Activated CD8-positive, alpha-beta memory T cell treated with anti-CD3 and anti-CD28 coated beads for 24 hours (primary cell): ENCODE measurements at places on chromosomes 5 and 9.

- DNase-seq: no peak
Observed at GRCh38 chr5:151110992-151111391, 30.2 kb upstream of the TNIP1 start.

- DNase-seq: peak; percentile 76
Observed at GRCh38 chr9:94639061-94639998, at the start of gene FBP1. Gene FBP1 (minus strand): TSS chr9:94639518. CDS start chr9:94639310, 208 bp downstream.

- no peak for DNase-seq
Observed at GRCh38 chr9:87059772-87060171, 112.5 kb upstream of the GAS1 start.

- DNase-seq: no peak
Observed at GRCh38 chr5:3944930-3945329, 349.3 kb downstream of the IRX1 start.

DNA sequence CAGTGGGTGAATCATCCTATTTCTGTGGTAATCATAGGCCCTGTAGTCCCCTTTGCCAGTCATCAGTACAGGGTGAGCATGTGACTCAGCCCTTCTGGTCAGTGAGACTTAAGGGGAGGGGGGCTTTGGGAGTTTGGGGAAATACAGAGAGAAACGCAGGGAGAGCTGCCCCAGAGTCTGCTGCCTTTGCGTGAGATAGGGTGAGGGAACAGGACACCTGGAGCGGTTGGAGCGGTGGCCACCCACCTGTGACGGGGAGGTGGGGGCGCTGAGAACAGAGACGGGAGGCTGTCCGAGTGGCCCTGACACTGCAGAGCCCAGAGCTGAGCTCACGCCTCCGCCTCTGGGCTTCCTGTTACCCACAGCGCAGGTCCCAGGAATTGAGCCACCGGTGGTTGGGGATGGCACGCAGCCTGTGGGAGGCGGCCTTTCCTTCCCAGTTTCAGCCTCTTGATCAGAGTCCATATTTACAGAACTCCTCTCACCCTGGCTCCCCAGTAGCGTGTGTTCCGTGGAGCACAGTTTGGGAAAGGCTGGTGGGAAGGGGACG is 92.0 kb upstream of the ERCC6L2 start:
- DNase-seq: no peak

DNA sequence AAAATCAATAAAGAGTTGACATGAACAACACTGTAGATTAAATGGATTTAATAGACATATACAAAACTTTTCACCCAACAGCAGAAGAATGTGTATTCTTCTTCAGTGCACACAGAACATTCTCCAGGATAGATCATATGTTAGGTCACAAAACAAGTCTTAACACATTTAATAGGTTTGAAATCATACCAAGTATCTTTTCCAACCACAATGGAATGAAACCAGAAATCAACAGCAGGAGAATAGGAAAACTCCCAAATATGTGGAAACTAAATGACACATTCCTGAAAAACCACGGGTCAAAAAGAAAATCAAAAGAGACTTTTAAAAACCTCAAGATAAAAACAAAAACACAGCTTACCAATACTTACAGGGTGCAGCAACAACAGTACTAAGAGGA is 790.1 kb upstream of the ZNF608 start:
- DNase-seq: no peak

DNA sequence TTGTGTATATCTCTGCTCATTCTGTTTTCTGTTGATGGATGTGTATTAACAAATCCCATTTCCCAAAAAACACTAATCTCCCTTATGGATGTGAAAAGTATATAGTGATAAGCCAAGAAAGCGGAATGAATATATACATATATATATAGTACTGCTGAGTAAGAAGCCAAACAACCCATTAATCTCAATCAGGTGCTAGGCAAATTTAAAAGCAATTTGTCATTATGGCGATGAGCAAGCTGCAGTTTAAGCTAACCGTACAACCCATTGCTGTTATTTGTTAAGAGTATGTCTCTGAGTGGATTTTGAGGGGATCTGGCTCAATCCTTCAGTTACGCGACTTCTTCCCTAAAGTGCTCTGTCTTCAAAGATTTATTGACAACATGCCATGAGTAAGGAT is 640.4 kb upstream of the ARRDC3 start:
- no peak for DNase-seq

DNA sequence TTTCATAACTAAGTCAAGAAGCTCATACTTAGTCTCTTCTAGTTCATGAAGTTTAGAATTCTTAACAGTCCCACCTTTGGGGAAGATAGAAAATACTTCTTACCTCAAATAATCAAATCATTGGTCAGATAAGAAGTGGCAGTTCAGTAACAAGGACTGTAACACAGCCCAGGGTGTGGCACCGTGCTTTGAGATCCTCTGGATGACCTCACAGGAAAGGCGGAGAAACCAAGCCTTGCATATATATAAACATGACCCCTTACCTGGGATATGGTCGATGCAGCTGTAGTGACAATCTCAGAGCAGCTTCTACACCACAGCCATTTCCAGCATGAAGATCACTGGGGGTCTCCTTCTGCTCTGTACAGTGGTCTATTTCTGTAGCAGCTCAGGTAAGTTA is at the start of gene SPINK7:
SPINK7 (plus strand) TSS at position 271 of the 400 bp plus-strand sequence; CDS start at position 332, 61 bp downstream.
- no peak for DNase-seq

DNA sequence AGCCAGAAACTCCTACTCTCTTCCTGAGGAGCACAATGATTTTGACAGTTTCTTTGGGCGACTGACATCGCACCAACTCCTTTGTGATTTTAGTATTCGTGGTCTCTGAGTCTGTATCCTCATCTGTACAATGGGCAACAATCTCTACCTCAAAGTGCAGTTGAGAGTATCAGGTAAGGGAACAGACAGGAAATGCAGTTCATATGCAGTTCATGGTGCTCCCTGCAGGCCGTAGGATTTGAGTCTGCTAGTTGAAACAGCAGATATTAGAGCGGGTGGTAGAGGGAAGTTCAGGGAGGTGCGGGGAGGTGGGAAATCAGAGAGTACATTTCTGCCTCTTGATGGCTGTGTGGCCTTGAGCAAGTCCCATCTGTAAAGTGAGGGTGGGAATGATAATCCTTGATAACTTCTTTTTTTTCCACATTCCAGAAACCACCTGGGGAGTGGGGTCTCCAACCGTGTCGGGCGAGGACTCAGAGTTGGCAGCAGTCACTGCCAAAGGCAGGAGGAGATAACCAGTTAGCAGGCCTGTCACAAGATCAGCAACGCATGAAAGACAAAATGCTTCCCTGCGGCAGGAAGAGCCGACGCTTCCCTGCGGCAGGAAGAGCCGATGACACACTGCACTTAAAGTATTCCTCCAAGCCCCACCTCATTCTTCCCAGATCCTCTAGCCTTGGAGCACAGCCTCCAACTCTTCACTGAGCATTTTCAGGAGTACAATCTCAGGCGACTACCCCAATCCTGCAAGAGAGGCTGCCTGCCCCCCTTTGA is 6.0 kb upstream of the NEK6 start:
- no peak for DNase-seq

- no peak for DNase-seq
Observed at GRCh38 chr9:78596346-78596745, 299.4 kb downstream of the PSAT1 start.

DNA sequence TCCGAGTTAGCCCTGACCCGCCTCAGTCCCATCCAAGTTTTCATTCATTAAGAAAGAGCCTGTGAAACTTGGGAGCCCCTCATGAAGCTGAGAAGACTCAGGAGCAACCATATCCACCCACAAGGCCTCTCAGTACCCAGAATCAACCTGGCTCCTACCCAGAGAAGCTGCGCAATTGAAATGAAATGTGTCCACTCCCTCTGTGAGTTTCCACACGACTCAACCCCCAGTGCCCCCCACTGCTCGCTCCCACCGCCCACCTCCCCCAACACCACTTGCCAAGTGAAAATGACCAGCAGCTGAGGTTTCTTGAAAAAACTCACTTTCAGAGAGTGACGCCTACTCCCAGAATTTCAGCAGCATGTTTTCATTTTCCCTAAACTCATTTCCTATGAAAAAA is 104.6 kb downstream of the CDK5RAP2 start:
- no peak for DNase-seq

GRCh38 chr9:135574943-135575342 is 13.4 kb downstream of the PAEP start:
- peak; percentile 32 for DNase-seq

- no peak for DNase-seq
Observed at GRCh38 chr5:131171276-131171810, 599 bp downstream of the LYRM7 start.

GRCh38 chr5:179530069-179530998 is 20.0 kb upstream of the RUFY1 start:
- DNase-seq: peak; percentile 88

- DNase-seq: no peak
Observed at GRCh38 chr5:150410524-150411244, 2.0 kb downstream of the CD74 start.

DNA sequence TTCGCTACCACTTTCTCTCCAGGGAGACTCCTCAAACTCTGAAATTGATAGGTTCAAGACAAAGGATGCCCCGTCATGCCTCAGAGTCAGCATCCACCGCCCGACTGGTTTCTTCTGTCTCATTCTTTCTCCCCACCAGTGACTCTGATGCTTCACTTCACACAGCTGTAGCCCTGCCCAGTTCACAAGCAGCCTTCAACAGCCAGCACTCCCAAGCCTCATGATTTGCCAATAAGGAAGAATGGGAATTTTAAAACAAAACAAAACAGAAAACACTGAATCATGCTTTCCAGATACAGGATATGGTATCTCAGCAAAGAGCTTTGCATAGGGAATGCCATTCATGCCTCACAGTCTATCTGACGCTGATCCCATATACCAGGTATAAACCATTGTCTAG is 371.2 kb upstream of the RORB start:
- DNase-seq: no peak

GRCh38 chr5:72817076-72817481 is 618 bp downstream of the TNPO1 start:
- no peak for DNase-seq

DNA sequence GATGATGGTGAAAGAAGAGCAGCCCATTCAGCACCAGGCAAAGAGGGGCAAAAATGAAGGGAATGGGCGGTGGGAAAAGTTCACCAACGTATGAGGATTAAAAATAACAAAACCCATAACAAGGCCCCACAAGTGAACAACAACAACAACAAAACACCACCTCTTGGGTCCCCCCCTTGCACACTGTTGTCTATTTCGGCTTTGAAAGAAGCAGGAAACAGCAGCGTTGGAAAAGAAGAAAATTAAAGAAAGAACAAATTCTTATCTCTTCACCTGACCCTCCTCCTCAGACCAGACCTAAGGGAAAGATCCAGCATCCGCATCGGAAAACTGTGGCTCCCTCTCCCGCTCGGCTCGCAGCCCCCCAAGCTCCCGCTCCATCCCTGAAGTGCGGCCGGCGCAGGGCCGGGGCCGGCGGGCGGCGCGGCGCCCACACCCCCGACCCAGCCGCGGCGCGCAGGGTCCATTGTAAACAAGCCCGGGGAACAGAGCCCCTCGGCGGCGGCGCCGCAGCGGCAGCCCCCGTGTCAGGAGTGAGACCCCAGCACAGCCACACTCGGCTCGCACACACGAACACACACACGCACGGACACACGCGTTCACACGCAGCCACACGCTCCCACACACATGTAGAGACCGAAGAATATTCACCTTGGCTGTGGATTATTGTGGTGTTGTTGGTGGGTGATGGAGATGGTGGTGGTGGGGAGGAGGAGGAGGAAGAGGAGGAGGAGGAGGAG is 535 bp downstream of the RFX3 start:
- peak; percentile 83 for DNase-seq

DNA sequence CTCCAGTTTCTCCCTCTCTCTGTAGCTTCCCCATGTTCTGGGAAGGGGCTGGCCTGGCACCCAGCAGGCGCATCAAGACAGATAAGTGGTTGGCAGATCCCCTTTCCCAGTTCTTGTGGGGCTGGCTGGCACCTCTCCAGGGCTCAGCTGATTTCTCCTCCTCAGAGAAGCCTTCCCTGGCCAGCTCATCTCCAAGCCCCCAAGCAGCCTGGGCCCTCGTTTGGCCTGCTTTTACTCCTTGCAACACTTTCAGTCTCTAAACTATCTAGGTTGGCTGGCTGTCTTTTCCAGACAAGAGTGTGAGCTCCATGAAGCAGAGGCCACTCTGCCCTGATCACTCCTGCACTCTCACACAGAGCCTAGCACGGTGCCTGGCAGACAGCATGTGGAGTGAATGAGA is 13.5 kb downstream of the MACROH2A1 start:
- no peak for DNase-seq

DNA sequence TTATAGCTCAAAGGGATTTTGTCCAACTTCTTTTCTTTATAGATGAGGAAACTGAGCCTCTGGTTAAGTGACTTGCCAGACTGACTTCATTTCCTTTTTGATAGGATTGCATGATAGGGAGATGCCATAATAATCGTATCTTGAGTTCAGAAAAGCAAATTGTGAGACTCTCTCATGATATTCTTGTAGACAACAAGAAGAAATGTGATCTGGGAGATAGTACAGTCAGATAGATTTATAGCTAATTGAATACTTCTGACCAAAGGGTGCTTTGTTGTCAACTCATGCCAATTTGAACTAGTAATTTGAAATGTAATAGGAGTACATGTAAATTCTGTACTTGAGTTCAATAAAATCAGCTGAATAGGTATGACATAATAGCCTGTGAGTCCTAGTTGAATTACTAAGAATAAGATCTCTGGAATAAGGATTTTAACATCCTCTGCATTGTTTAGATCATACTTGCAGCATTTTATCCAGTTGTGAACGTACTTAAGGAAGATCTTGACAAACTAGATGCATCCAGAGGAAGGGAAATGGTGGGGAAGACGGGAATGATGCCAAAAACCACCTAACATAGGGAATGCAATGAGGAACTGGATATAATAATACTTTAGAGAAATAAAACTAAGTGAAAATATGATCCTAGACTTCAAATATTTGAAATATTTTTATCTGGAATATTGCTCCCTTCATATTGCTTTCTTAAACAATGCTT is 25.5 kb downstream of the CWC27 start:
- no peak for DNase-seq

- no peak for DNase-seq
Observed at GRCh38 chr5:138668451-138669380, 84.5 kb upstream of the CTNNA1 start.

DNA sequence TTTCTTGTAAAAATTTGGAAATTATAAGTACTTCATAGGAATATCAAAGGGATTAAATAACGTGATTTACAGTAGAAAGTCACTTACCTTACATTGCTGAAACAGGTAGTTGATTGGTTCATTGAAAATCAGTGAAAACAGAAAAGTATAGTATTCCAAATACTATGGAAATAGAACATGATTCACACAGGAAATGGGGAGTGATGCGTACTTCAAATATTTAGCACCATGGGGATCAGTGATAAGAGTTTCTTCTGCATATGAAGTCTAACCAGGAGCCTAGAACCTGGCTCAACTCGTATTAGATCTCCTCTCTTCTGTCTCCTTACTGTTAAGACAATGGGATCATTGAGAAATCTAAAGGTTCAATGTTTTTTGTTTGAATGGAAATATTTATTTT is 133.3 kb downstream of the FAM174A start:
- no peak for DNase-seq
